ENCODE measurements at places on chromosomes 7 and 10. TPM values are rescaled to one million over a fixed set of nuclear protein-coding genes. Genes with fewer than 3 reads are reported as not detected.

The UCMA gene
- polyA plus RNA-seq: not detected

The PTER gene
- polyA plus RNA-seq: 20.8 TPM

The NKX2-3 gene
- not detected for polyA plus RNA-seq

The CUZD1 gene
- polyA plus RNA-seq: 0.86 TPM

The CCDC3 gene
- not detected for polyA plus RNA-seq

The GTF2IRD1 gene
- polyA plus RNA-seq: 0.81 TPM

The SPACDR gene
- polyA plus RNA-seq: 0.34 TPM

- no peak for DNase-seq
Observed at GRCh38 chr7:84823530-84823929, 363.3 kb downstream of the SEMA3D start.

GRCh38 chr7:98284335-98285036 is 3.0 kb downstream of the BRI3 start:
- no peak for DNase-seq

DNA sequence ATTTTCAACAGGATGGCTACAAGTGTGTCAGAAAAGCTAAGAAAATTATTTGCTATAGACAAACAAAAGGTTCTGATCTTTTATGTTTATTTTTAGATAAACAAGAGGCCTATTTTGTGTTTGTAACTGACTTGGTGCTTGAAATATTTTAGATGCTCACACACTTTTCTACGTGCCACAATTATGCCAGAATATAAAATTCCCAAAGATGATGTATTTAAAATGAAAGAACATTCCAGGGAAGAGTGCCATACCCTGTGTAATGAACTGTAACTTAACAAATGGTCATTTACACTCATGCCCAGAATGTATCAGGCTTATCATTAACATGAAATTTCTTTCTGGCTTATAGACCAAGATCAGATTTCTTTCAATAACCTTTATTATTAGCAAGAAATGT is 144.9 kb upstream of the MTPN start:
- DNase-seq: no peak

GRCh38 chr7:109003742-109004141 is 434.1 kb downstream of the DNAJB9 start:
- no peak for DNase-seq

GRCh38 chr7:124399941-124400340 is 365.7 kb downstream of the GPR37 start:
- DNase-seq: no peak

DNA sequence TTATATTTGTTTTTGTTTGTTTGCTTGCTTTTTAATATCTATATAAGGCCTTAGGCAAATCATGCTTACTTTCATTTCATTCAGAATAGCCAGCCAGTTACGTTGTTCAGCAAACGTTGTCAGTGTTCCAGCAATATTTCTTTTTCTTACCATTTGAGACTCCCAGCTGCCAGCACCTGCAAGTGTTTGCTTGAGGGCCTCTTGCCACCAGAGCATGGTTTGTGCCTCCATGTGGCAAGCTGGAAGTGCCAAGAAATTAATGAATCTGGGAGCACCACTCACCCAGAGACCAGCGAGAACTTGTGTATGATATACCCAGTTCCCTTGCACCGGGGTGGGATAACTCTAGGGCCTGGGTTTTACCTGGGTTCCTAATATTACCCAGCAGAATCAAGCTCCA is 177.1 kb upstream of the CSTF2T start:
- no peak for DNase-seq

DNA sequence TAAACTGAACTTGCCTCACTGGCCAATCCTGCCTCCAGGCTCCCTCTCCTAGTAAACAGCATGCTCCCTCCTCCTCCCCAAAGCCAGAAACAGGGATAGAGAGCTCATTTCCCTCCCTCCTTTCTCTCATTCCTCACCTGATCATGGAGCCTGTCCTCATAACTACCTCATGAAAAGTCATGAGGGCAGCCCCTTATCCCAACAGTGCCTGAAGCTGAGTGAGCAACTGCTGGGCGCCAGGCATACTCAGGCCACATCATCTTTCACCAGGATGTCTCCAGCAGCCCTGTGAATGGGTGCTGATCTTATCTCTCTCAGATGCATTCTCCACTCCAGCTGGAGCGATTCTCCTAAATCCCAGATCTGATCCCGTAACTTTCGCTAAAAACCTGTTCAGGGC is 307.2 kb downstream of the PRPF18 start:
- no peak for DNase-seq

- peak; percentile 78 for DNase-seq
Observed at GRCh38 chr7:32890010-32890792, 1.4 kb downstream of the KBTBD2 start.

DNA sequence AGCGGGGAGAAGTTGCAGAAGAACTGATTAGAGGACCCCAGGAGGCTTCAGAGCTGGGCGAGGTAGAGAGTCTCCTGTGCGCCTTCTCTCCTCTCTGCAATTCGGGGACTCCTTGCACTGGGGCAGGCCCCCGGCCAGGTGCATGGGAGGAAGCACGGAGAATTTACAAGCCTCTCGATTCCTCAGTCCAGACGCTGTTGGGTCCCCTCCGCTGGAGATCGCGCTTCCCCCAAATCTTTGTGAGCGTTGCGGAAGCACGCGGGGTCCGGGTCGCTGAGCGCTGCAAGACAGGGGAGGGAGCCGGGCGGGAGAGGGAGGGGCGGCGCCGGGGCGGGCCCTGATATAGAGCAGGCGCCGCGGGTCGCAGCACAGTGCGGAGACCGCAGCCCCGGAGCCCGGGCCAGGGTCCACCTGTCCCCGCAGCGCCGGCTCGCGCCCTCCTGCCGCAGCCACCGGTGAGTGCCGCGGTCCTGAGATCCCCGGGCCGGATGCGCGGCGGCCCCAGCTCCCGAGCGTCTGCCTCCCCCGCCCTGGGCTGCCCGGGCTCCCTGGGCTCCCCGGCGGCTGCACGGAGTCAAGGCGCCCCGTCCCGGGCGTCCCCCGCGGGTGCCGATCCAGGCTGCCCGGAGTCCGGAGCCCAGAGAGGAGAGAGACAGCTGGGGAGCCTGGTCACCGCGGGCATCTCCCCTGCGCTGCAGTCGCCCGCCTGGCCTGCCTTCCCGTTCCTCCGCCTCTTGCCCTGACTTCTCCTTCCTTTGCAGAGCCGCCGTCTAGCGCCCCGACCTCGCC is at the start of gene PLAU:
Gene PLAU, plus strand, starts transcription at position 369 of the 789 bp plus-strand sequence. CDS start 424 bp downstream, outside the sequence.
- peak; percentile 50 for DNase-seq

DNA sequence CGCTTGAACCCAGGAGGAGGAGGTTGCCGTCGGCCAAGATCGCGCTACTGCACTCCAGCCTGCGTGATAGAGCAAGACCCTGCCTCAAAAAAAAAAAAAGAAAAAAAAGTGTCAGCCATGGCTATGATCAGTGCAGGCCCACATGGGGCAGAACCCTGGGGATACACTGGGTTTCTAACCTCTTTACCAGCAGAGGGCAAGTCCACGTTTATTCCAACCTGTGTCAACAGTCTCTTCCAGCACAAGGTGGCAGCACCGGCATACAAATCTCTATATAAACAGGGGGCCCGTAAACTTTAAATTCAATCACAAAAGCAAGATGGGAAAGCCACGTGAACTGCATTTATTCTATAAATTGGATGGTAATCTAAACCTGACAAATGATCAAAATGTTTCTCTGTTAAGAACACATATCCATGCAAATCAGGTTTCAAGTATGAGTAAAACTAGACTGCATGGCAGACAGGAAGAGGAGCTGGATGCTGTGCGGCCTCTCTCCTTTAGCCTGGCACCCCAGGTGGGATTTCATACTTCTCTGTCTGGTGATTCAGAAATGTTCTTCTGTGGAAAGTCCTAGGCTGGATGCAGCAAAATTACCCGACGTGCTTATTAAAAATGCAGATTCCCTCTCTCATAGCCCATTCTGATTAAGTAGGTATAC is 60.0 kb upstream of the STEAP1B start:
- peak; percentile 68 for DNase-seq

DNA sequence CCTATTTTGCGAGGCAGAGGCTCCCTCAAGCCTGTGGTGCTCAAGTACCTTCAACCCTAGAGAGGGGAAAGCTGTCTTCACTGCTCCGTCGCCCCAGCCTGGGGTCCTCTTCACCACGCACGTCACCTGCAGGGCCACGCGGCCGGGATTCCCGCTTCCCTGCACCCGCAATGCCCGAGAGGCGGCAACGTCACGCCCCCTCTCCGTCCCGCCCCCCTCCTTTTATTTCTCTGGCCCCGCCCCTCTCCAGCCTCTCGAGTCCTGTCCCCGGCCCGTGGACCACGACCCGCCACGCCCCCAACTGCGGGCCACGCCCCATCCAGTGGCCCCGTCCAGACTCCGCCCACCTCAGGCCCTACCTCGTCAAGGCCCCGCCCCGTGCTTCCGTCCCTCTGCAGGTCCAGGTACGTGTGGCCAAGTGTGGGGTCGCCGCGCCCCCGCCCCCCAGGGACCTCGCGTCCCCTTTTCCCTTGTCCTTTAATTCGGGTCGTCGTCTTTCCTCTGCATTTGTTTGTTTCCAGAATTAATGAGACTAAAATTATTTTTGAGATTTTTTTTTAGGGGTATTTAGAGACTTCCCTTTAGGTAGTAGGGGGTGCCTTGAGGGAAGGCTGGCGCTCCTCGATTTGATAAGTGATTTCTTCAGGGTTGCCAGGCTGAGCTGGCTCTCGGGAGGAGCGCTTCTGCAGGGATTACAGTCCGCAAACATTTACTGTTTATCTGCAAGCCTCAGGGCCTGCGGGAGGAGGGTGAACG is 69.8 kb upstream of the BAIAP2L1 start:
- DNase-seq: no peak

DNA sequence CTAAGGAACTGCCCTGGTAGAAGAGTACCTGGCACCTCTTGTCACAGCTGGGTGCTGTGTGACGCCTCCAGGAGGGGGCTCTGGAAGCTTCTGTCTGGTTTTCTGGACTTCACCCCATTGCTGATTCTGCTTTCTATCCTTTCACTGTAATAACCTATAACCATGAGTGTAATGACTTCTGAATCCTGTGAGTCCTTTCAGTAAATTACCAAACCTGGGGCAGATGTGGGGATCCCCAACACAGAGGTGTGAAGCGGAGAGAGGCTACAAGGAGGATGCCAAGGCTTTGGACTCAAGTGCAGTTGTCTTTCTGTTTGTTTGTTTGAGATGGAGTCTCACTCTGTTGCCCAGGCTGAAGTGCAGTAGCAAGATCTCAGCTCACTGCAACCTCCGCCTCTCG is 143.7 kb downstream of the SFMBT2 start:
- DNase-seq: no peak

- DNase-seq: no peak
Observed at GRCh38 chr10:3624367-3624766, 160.6 kb downstream of the KLF6 start.

GRCh38 chr7:25653384-25653783 is 425.1 kb upstream of the NPVF start:
- no peak for DNase-seq

Measured in CD4-positive, alpha-beta memory T cell (primary cell).